ENCODE measurements at places on chromosomes 13 and 19. TPM values are rescaled to one million over a fixed set of nuclear protein-coding genes. Genes with fewer than 3 reads are reported as not detected.

GRCh38 chr19:53504885-53505284, 33.1 kb upstream of the ZNF331 start:
- H3K27me3 ChIP-seq, result no peaks in the 10 kb centered on the region
- peaks cover 15% of the 10 kb centered on the region for H3K4me1 ChIP-seq
- no peak for DNase-seq
- H3K27ac ChIP-seq, result peak overlapping the region; percentile 50

GRCh38 chr19:3441089-3441985, 39.0 kb downstream of the SMIM24 start:
- H3K4me3 ChIP-seq, result no peak overlapping the region
- H3K27ac ChIP-seq, result no peak overlapping the region
- peaks cover 2% of the 10 kb centered on the region for H3K36me3 ChIP-seq
- no peaks in the 10 kb centered on the region for H3K27me3 ChIP-seq
- DNase-seq, result no peak

DNA sequence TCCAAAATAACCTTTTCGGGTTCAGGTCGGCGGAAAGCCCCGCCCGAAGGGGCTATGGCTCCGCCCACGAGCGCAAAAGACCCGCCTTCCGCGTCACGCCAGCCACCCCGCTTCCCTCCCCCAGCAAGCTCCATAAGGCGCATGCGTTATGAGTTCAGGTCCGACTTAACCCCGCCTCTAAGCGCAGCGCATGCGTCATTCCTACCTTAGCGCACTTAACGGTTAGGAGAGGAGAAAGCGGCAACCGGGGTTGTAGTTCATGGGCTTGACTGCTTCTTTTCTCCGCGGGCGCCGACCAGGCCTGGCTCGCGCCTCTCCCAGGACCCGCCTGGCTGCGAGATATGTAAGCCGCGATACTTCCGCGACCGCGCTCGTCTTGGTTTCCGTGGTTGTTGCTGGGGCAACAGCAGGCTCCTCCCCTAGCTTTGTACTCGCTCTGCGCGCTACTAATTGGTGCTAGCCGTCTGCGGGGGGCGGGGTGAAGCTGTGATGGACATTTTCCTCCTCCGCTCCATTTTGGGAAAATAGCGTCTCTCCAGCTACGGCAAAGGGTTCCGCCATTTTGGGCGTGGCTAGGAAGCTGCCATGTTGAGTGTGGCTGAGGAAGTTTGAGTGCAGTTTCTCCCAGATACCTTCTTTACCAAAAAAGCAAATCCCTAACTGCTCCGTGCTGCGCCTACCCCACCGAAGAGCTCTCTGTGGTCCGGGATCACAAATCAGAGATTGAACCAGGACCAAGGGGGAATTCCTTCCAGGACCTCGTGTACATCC, at the start of gene B9D2:
Gene B9D2, minus strand, starts transcription at position 397 of the 771 bp plus-strand sequence. CDS start 630 bp downstream, outside the sequence.
- H3K27me3 ChIP-seq, result no peaks in the 10 kb centered on the region
- H3K4me3 ChIP-seq, result peak within 1 kb of the TSS; percentile 88
- H3K36me3 ChIP-seq, result peaks cover 3% of the 10 kb centered on the region
- H3K4me1 ChIP-seq, result peaks cover 13% of the 10 kb centered on the region
- peak; percentile 94 for DNase-seq
- peak within 1 kb of the TSS; percentile 99 for H3K27ac ChIP-seq

GRCh38 chr19:19491321-19492025, 23.9 kb downstream of the TSSK6 start:
- H3K36me3 ChIP-seq, result peaks cover 10% of the 10 kb centered on the region
- no peak for DNase-seq
- H3K4me3 ChIP-seq, result no peak overlapping the region

GRCh38 chr19:14502334-14503092, 6.6 kb upstream of the GIPC1 start:
- H3K4me3 ChIP-seq, result no peak overlapping the region
- H3K4me1 ChIP-seq, result peaks cover 30% of the 10 kb centered on the region
- H3K27ac ChIP-seq, result peak overlapping the region; percentile 73
- DNase-seq, result no peak
- H3K27me3 ChIP-seq, result no peaks in the 10 kb centered on the region

- H3K36me3 ChIP-seq, result peaks cover under 1% of the 10 kb centered on the region
- no peak overlapping the region for H3K4me3 ChIP-seq
- peaks cover 26% of the 10 kb centered on the region for H3K4me1 ChIP-seq
- H3K27me3 ChIP-seq, result no peaks in the 10 kb centered on the region
Measured at GRCh38 chr13:25847145-25847544, 204.7 kb downstream of the SHISA2 start.

The CEACAM16 gene
- not detected for total RNA-seq

The RNF225 gene
- total RNA-seq, result 1.3 TPM

The ZNF154 gene
- 42.4 TPM for total RNA-seq
